ENCODE measurements at places on chromosomes 1 and 21.
A peak's percentile ranks its signal among the peaks of the same experiment; 100 is the strongest.

DNA sequence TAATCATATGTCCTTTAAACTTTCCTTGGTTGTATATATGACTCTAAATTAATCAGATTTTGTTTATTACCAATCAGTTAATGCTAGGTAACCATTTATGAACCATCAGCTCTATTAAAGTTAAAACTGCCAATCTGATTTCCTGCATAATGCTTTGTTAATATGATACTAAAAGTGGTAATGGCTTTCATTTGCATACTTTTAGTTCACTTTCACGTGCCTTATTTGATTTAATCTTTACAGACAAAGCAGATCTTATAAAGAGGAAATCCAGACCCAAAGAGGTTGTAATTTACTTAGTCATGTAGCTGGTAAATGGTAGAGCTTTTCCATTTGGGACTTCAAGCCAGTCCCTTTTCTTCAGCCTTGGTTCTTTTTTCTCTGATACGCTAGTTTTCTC, 61.3 kb downstream of the CLIC4 start:
- no peak for DNase-seq

DNA sequence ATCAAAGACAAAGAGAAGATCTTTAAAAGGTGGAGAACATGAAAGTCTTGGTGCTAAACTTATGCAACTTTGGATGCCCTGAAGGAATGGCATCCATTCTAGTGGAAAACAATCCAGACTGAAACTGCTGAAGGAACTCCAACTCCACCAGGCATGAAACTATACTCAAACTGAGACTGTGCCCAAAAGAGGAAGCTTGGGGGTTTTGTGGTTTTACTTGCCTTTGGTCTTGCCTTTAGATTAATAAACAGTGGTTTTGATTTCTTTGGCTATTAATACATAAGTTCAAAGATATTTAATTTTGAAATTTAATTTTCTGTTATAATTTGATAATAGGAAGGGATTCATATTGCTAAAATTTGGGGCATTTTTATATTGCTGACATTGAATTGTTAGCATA, 17.4 kb upstream of the SLC30A10 start:
- no peak for DNase-seq

DNA sequence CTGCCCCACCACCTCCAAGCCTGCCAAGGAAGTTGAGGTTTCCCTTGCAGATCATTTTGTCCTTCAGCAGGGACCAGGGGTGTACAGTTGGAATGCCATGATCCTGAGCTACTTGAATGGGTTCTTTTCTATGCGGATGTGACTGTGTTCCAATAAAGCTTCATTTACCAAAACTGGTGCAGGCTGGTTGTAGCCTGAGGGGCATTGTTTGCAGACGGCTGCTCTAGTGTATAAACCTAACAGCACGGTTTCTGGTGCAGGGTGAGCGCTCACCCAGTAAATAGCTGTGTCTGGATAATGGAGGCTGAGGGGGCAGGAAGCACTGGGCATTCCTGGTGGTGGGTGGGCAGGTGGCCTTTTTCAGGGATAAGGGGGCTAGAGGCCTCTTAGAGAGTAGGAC, 72.7 kb upstream of the ACTL8 start:
- DNase-seq = no peak

GRCh38 chr1:110347182-110347893, 8.2 kb downstream of the RBM15 start:
- DNase-seq = no peak

DNA sequence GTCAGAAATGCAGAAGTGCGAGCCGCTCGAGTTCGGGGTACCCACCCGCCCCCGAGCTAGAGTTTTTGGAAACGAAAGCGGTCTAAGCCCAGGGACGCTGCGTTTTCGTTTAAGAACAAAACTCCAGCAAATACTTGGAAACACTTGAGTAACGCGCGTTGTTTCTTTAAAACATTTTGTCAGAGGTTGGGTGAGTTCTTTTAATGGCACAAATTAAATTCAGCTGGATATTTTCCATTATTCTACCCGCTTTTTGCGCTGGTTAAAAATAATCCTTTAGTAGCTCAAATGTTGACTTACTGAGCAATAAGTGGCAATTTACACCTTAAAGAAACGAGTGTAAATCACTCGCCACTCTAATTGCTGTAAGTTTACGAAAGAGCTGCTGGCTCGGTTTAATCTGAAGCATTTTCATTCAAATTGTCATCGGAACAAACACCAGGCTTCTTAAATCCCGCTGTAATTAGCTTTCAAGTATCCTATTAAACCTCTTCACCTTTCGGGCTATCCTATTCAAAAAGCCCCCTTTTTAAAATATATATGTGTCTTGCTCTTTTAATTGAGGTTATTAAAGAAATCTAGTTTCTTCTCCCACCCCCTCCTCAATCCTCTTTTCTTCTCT, 1.5 kb downstream of the LHX8 start:
- DNase-seq = no peak

GRCh38 chr1:95067062-95067461, 5.7 kb downstream of the ALG14 start:
- no peak for DNase-seq

DNA sequence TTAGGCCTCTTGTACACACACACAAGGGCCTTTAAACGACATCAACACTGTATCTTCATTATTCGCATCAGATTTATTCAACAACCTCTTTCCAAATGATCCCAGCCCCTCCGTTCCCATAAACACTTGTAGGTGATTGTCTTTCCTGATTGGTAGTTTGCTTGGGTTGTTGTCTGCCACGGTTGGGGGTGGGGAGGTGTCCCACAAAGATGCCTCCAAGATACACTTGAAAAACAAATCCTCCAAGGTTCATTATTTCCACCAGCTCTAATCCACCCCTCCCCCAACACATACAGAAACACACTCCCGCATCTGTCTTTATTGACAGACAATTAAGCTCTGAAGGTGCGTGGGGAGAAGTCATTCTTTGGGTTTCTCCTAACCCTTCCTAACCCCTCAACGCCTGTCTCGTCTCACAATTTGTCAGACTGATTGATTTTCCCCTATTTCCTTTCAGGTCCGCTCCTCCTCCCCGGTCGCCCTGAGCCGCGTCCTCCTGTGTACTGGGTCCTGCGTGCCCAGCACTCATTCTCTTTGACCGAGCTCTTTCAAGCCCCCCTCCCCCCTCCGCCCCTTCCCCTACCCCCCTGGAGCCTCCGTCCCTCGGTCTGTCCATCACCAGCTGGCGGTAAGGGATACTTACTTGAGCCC, 1.4 kb downstream of the WDR26 start:
- DNase-seq = peak; percentile 17

DNA sequence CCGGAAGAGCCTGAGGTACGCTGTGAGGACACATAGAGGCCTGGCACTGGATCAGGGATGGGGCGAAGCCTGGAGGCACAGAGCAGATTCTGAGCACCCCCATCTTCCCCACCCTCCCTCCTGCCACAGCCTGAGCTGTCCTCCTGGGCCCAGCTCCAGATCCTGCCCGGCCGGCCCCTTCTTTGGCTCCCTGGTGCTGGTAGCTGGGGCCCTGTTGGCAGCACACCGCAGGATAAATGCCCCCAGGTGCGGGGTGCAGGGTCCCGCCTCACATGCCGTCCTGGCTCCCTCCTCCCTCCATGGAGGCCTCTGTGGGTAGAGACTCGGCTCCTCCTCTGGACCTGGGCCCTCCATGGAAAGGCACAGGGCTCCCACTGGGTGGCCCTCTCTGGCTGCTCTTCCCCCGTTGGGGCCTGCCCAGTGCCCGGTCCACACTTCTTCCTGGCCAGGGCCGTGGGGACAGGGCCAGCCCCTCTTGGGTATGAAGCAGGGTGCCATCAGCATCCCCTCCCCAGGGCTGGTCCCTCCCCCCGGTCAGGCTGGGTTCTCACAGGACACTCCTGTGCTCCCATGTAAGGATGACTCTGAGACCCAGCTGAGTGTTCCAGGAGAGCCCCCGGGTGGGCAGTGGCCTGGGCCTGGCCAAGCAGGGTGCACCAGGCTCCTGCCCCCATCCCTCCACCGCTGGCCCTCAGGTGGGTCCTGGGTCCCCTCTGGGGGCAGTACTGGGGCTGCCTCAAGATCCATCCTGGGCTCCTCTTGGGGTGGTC, 1.1 kb upstream of the OBSCN start:
- no peak for DNase-seq

GRCh38 chr1:9719978-9720722, 68.6 kb downstream of the PIK3CD start:
- no peak for DNase-seq

DNA sequence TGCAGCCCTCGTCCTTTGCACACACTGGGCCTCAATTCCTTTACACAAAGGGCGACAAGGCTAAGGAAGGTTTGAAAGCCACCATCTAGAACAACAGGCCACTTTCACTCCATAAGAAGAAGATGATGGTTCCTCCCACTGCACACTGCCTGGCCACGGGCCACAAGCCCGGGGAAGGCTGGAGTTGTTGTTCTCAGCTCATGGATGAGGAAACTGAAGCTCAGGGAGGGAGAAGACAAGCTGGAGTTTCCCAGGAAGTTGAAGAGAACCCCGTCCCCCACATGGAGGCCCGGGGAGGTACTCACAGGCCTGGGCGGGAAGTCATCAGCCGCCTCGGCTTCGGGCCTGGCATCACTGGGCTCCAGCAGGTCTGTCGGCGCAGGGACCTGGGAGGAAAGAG, 24.6 kb upstream of the DDOST start:
- no peak for DNase-seq

- DNase-seq = no peak
Observed at GRCh38 chr1:177591155-177591554, 378.7 kb downstream of the SEC16B start.

GRCh38 chr1:186749820-186750219, 69.6 kb upstream of the PTGS2 start:
- no peak for DNase-seq

- DNase-seq = no peak
Observed at GRCh38 chr1:59005491-59006288, 221.8 kb upstream of the JUN start.

DNA sequence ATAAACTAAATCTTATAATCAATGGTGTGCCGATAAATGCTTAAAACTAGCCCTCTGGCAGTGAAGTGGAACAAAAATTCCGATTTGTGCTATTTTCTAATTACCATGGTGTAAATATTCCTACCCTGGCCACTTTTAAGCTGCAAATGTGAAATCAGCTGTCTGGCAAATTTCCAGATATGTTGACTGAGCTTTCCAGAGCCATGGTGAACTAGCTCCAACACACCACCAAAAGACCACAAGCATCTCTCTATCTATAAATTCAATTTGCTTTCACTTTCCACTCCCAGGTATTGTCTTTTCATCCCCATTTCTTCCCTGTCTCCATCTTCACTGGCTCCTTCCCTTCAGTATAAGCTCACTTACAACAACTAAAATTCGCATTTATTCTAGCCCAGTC, 152.3 kb upstream of the RGS18 start:
- DNase-seq = no peak

GRCh38 chr21:32682696-32683474, 44.9 kb downstream of the SYNJ1 start:
- no peak for DNase-seq

Measured in AG08395 (cell line).